ENCODE measurements at places on chromosomes 1 and 21. TPM values are rescaled to one million over a fixed set of nuclear protein-coding genes. Genes with fewer than 3 reads are reported as not detected.

GRCh38 chr1:222136869-222137268 lies 395.0 kb upstream of the DUSP10 start:
- DNase-seq, result no peak

The CAMK2N1 gene
- total RNA-seq, result 17.0 TPM

The PLA2G2F gene
- total RNA-seq, result 0.41 TPM

DNA sequence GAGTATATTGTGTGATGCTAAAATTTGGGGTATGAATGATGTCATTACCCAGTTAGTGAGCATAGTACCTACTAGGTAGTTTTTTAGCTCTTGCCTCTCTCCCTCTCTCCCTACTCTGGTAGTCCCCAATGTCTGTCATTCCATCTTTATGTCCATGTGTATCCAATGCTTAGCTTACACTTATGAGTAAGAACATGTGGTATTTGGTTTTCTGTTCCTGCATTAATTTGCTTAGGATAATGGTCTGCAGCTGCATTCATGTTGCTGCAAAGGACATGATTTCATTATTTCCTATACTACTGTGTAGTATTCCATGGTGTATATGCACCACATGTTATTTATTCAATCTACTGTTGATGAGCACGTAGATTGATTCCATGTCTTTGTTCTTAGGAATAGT lies 54.4 kb upstream of the NEGR1 start:
- no peak for DNase-seq

GRCh38 chr1:236508593-236509027 lies 15.2 kb upstream of the LGALS8 start:
- no peak for DNase-seq

The PDZK1IP1 gene
- 38.0 TPM for total RNA-seq

DNA sequence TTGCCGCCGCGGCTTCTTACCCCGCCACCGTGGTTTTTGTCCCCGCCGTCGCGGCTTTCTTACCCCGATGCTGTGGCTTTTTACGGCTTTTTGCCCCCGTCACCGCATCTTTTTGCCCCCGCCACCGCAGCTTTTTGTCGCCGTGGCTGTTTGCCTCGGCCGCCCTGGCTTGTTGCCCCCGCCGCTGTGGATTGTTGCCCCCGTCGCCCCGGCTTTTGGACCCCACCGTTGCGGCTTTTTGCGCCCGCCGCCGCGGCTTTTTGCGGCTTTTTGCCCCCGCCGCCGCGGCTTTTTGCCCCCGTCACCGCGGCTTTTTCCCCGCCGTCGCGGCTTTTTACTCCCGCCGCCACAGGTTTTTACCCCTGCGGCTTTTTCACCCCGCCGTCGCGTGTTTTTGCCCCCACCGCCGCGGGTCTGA lies 3934.3 kb downstream of the SRGAP2C start:
- no peak for DNase-seq

DNA sequence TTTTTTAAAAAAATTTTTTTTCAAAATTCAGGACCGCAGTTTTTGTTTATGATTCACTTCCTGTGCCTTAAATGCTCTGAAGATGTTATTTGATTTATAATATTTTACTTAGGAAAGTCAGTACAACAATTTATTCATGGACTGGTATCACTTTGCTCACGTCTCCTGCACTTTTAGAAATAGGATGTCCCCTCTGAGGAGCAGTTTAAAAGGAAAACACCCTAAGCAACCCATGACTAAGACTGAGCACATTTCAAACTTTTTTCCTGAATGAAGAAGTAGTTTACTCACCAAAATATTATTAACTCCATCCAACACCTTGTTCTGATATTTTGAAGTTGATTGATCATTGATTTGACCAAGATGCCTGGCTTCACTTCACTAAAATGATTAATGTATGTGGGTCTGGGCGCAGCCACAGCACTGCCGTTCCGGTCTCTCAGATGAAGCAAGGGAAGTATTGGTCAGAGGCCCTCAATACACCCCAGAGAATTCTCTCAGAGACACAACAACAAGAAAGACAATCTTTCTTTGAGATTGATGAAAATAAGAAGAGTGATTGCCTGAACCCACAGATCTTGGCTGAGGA lies 223.9 kb downstream of the TGFB2 start:
- no peak for DNase-seq

The LIN28A gene
- total RNA-seq, result not detected

The ZFP69B gene
- total RNA-seq, result 1.3 TPM

DNA sequence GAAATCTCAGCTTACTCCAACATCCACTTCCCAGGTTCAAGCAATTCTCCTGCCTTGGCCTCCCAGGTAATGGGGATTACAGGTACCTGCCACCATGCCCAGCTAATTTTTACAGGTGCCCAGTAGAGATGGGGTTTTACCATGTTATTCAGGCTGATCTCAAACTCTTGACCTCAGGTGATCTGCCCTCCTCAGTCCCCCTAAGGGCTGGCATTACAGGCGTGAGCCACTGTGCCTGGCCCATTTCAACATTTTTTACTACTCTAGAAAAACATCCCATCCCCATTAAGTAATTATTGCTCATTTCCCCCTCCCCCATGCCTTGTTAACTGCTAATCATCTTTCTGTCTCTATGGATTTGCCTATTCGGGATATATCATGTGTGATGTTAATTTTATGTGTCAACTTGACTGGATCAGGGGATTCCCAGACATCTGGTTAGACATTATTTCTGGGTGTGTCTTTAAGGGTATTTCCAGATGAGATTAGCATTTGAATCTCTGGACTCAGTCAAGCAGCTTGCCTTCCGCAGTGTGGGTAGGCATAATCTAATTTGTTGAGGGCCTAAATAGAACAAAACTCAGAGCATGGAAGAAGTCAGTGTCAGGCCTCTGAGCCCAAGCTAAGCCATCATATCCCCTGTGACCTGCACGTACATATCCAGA lies 33.0 kb upstream of the ZBTB8B start:
- no peak for DNase-seq

GRCh38 chr1:87497380-87498203 lies 168.9 kb downstream of the LMO4 start:
- DNase-seq, result peak; percentile 30

The COQ8A gene
- 41.0 TPM for total RNA-seq

DNA sequence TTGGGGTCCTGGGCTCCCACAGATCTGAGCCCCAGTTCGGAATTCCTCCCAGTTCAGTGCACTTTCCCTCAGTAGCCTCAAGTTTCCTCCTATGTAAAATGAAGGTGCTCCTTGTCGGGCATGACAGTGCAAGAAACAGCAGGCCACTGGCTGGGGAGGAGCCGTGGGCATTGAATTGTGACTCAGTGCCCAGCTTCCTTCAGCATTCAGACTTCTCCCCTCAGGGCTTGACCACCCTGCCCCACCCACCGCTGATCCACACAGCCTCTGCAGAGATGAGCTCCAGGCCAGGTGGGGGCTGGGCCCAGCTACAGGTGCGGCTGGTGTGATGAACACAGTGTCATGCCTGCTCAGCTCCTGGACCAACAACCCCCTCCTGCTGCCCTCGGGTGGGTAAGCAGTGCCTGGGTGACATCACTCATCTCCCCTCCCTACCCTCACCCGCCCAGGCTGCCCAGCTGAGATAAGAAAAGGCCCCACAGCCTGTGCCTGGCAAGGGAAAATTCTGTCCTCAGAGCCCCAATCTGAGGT lies 4.9 kb downstream of the MOB3C start:
- DNase-seq, result peak; percentile 50

The PLA2G2A gene
- total RNA-seq, result 0.31 TPM

DNA sequence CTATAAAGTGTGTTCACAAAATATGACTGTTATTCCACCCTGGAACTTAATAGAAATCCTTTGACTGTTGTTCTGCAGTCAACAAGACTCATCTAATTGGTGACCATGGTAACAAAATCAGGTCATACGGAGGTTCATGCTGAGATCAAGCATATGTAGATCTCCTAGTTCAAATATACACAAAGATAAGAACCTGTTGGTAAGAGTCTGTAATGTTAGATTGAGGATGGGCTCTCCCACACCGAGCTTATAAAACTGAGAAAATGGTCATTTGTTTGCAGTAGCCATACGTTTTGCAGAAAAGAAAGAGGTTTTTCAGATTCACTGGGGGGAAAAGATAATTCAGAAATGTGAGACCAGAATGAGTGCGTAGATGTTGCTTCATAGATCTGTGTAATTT lies 468.1 kb downstream of the RPS6KC1 start:
- DNase-seq, result no peak

DNA sequence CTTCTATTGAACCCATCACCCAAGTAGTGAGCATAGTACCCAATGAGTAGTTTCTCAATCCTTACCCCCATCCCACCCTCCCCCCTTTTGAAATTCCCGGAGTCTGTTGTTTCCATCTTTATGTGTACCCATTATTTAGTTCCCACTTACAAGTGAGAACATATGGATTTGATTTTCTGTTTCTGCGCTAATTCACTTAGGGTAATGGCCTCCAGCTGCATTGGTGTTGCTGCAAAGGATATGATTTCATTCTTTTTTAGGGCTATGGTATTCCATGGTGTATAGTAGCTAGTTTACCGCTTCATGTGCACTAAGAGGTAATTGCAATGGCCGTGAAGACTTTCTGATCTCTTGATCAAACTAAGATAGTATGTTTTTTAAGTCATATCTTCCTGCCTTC lies 107.5 kb upstream of the SERTAD4 start:
- DNase-seq, result no peak

DNA sequence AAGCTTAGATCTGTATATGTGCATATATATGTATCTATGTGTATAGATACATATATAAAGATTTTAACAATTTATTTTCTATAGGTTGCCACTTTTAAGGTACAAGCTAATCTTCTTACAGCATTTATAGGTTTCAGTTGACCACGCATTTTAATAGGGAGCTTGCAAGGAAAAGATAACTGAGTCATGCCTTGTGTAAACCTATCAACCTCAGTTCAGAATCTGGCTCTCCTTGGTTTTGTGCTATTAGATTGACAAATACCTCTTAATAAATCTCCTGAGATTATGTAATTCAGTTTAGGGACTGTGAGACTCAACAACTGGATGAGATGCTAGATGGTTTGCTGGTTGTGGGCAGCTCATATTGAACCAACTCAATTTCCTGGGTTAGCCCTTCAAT lies 114.7 kb upstream of the SERBP1 start:
- DNase-seq, result no peak

DNA sequence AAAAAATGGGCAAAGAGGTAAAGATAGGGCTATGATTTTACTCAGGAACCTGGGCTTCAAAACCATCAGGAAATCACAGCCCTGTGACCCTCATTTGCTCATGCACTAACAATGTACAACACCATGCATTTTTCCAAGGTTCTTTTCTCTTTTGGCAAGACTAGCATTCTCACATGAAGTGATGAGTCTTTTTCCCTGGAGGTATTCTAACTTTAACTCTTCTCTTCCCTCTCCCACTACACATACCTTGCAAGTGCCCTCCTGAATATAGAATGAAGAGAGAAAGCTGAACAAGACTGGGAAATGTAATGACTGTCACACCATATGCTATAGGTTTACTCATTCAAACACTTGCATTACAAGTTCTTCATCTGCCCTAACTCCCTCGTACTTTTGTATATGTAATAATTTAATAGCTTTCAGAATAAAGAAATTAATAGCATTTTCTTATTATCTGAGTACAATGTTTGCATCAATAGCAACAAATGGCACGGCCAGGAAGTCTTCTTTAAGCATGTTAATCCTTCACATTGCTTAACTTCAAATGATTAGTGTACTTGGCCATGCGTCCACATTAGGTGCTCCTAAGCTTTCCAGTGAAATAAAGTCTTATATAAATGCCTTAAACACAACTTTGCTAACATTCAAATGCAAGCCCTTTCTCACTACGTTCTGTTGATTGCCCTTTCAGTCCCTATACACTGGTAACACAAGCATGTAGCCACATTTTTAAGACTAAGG lies 1.8 kb downstream of the NIBAN1 start:
- no peak for DNase-seq

DNA sequence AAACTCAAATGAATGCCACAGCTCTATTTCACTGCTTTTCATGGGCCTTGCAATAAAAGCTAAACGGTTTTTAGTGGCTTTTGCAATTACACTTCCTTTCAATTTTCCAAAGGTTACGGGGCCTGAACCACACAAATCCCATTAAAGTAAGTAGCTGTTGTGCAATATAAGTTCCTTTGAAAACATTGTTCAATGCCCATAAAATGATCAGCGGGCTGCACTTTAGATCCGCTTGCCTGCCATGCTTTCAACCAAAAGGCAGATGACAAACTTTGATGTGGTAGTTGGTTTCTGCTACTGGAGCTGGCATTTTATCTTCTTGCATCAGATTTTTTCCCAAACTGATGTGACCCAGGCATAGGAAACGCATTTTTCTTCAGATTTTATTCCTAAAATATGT lies 50.2 kb downstream of the PRRX1 start:
- no peak for DNase-seq

DNA sequence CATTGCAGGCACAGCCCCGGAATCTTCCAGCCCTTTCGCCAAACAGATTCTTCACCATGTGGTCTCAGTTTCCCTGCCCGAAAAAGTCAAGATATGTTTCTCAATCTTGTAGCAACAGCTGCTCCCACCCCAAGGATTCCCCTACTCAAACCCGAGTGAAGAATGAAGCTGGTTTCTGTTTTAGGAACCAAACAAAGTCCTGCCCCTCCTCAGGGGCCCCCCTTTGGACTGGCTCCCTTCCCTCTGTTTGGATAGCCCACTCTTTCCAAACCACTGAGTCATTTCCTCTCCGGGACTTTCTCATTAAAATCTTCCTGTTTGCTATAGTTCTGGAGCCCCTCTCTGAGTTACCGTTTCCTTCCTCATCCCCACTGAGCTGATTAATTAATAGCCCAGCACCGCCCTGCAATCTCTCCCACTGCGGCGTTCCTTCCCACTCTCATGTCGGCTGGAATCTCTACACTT lies 100.9 kb downstream of the TSEN15 start:
- DNase-seq, result peak; percentile 11

DNA sequence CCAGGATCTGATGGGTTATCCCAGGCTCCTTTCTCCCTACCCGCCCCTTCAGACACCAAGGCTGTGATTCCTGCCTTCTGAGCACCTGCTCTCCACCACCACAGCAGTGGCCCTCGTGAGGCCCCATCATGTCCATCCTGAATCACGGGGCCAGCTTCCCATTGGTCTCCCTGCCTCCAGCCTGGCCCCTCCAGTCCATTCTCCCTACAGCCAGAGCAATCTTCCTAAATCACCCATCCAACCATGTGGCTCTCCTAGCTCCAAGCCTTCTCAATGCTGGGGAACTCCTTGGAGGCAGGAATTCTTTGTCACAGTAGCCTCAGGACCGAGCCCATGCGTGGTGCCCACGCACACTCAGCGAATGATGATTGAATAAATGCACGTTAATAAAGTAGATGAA lies 8.9 kb upstream of the GLIS1 start:
- DNase-seq, result no peak

- DNase-seq, result no peak
These were observed 30.3 kb upstream of the RGS16 start for GRCh38 chr1:182634306-182635072.

The GSTM3 gene
- total RNA-seq, result not detected

- no peak for DNase-seq
These were observed 254.4 kb upstream of the CSF3R start for GRCh38 chr1:36737038-36737555.

The MINDY1 gene
- 19.5 TPM for total RNA-seq

- no peak for DNase-seq
These were observed 3.1 kb downstream of the BNIPL start for GRCh38 chr1:151039521-151039920.

- no peak for DNase-seq
These were observed 114.3 kb downstream of the PEX14 start for GRCh38 chr1:10589074-10589473.

Measured in HT-29 (cell line).